Activated naive CD4-positive, alpha-beta T cell treated with anti-CD3 and anti-CD28 coated beads, Interleukin-2, amount 50 U/mL, for 72 hours (primary cell): ENCODE measurements at places on chromosomes 16 and 17.

GRCh38 chr17:66337268-66337667 is 34.9 kb downstream of the PRKCA start:
- no peak for DNase-seq

- DNase-seq, result no peak
Measured at GRCh38 chr17:78023042-78023441, 64.5 kb downstream of the TNRC6C start.

GRCh38 chr17:60362329-60362728 is 29.6 kb downstream of the USP32 start:
- DNase-seq, result no peak

GRCh38 chr16:1308036-1308976 is 1.1 kb upstream of the UBE2I start:
- DNase-seq, result no peak

DNA sequence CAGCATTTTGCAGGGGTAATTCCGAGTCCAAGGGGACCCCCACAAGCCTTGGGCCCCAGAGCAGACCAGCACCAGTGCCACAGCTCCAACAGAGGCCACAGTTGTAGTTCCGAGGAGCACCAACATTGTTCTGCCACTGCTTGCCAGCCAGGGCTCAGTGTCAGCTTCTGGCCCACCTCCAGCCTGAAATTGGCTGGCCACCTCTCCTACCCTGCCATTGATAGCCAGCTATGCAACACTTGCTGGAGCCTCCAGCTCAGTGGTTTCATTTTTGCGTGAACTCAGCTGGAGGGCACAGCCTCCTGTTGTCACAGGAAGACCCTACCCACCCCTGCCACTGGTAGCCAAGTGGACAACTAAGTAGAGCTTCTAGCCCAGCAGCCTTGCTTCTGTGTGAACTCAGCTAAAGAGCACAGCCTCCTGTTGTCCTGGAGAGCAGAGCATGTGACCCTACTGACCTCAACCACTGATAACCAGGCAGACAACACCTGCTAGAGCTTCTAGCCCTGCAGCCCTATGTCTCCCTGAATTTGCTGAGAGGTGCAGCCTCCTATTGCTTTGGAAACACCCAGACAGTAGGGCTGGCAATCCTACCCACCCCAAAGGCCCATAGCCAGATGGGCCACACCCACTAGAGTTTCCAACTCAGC is 24.9 kb downstream of the HYDIN start:
- DNase-seq, result no peak

DNA sequence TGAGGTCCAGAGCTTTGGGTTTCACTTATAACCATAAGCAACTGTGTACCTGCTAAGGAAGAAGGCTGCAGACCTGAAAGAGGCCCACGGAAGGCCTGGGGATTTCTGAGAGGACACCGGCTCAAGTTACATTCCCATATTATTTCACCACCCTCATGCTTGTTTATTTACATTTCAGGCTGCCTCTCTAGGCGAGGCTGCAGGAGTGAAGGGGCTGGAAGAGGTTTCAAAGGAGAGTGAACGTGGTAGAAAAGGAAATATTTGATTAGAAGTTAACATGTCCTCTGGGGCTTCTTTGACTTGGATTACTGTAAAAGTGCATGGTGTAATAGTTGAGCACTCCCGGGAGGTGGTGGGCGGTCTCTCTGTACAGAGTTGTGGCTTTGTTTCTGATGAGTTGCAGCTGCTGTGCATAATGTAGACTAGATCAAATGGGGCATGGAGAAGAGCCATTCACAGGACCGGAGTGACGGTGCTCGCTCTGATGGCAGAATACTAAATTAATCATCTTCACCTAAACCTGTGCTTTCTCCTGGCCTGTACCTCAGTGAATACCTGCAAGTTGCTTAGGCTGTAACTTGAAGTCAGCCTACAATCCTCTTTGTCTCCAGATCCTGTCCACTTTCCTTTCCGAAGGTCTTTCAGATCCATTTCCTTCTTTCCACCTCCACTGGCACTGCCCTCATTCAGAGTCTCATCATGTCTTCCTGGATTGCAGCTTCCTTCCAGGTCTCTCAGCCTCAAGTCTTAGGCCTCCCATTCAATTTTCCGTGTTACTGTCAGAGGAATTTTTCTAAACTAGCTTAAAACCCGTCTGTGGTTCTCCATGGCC is 1.9 kb upstream of the CPD start:
- no peak for DNase-seq

GRCh38 chr17:1724869-1725641 is 551 bp downstream of the WDR81 start:
- DNase-seq, result no peak

GRCh38 chr17:77863814-77864161 is 94.7 kb upstream of the TNRC6C start:
- no peak for DNase-seq

GRCh38 chr17:50440172-50440837 is 14.3 kb downstream of the ACSF2 start:
- DNase-seq, result no peak

- no peak for DNase-seq
Measured at GRCh38 chr16:17277981-17278381, 192.8 kb downstream of the XYLT1 start.

DNA sequence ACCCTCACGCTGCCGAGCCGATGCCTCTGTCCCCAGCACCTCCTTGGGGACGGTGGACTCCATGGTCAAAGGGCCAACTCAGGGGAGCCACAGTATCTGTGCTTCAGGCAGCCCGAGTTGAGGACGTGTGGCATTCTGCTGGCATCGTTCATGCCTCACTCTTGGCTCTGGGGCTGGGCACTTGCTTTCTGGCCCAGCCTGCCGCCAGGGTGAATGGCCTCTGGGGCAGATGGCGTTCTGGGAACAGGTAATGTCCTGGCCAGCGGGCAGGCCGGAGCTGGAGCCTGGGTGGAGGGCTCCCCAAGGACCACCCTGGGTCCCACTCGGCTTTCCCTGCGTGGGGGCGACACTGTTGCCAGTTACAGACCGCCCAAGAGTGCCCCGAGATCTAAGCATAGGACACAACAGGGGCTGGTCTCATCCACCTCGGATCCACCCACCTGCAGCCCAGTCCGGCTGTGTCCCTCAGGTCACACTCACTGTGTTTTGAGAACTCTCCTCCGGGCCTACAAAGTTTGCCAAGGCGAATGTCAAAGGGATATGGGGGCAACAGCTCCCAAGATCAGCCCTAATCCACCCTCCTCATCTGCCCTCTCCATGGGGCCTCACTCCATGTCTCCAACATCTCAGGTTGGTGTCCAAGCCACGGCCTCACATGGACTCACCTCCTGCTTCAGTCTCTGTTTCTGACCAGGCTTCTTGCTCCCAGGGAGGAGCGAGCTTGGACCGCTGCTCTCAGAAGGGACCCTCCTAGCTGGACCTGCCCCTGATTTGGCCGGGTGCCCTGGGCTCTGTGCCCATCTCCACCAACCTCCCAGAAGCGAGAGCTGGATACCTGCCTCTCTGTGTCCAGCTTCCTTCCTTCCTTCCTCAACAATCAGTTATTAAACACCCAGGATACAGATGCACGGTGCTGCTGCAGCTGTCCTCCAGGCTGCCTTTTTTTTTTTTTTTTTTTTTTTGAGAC is 60.8 kb downstream of the TMEM235 start:
- DNase-seq, result no peak

DNA sequence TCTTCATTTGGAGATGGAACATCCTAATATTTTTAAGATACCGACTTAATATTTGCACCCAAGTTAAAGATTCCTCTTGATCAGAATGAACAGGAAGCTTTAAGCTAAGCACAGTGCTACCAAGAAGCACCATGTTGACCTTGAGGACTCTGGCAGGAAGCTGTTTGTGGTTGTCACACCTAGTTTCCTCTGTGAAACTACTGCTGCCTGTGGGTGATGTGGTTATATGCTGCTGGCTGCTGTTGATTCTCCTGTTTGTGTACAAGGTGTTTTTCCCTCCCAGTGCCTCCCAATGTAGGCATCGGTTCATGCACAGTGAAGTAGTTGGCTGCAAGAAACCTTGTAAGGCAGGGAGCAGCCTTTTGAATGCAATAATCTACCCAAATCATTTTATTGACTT is 23.4 kb downstream of the RBL2 start:
- DNase-seq, result peak; percentile 75

GRCh38 chr17:76869496-76870376 is 1.5 kb downstream of the MGAT5B start:
- no peak for DNase-seq

GRCh38 chr17:43517161-43517560 is 29.0 kb downstream of the ETV4 start:
- no peak for DNase-seq

DNA sequence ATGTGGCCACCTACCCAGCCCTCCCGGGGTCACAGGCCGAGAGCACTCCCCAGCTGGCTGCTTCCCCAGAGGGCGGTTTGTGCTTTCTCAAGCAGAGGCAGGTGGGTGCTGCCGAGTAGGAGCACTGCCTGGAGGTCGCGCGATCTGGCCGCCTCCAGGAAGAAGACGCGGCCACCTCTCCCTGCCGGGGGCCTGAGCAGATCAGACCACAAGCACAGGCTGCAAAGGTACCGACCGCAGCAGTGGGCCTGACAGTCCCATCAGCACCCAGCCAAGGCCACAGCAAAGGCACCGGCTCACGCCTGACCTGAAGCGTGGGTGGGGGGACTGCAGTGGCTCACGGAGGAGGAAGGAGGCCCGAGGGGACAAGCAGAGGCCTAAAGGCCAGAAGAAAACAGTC is 15.2 kb upstream of the IGFALS start:
- DNase-seq, result no peak

- no peak for DNase-seq
Measured at GRCh38 chr16:24731722-24732419, 2.4 kb downstream of the TNRC6A start.

- no peak for DNase-seq
Measured at GRCh38 chr17:64974750-64975317, 55.6 kb upstream of the LRRC37A3 start.

- DNase-seq, result no peak
Measured at GRCh38 chr17:70552230-70552981, 383.1 kb downstream of the KCNJ2 start.

DNA sequence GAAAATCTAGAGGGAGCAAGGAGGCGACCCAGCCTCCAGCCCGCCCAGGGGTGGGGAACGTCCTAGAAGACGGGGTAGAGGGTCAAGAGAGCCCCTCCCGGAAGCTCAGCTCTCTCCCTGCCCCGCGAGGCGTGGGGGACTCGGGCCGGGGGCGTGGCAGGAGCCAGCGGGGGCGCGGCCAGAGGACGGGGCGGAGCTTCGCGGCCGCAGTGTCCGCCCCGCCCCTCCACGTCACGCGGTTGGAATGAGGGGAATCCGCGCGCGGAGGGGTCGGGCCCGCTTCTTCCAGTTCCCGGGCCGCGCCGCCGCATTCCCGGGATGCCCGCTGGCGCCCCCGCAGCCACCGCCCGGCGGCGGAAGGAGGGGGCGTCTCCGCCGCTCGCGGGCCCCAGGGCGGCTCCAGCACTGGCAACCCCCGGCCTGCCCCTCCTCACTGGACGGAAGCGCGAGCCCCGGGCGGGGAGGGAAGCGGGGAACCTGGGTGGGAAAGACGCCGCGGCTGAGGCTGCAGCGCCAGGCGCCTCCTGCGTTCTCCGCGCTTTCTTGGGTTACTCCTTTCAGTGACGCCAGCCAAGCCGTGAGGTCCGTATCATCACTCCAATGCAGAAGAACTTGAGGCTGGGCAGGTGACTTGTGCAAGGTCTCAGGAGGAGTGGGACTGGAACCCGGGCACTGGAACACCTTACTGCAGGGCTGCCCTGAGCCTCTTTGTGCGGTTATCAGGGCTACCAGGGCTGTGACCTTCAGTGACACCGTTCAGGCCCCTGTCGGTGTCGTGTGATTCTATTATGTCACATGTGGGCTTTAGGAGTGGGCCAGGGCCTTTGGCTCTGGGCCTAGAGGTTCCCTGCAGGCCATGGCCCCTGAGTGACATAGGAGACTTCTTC is 4.3 kb downstream of the MYO1C start:
- peak; percentile 65 for DNase-seq

- DNase-seq, result no peak
Measured at GRCh38 chr17:57965521-57966160, 10.4 kb upstream of the CUEDC1 start.

DNA sequence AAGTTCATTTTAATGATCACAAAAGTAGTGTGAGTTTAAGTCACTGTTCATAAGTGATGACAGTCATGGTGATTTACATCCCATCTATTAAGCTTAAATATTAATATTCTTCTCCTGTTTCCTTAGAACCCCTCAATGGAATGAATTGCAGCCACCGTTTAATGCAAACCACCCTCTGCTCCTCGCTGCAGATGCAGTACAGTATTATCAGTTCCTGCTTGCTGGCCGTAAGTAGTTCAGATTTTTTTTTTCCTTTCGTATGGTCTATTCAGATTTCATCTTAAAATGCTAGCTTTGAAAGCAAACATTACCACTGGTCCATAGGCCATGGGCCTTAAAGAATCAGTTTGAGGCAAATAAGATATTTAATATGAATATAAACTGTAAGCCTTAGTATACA is 359.0 kb upstream of the TBX2 start:
- DNase-seq, result no peak

GRCh38 chr16:55102531-55102930 is 171.9 kb downstream of the IRX5 start:
- no peak for DNase-seq

DNA sequence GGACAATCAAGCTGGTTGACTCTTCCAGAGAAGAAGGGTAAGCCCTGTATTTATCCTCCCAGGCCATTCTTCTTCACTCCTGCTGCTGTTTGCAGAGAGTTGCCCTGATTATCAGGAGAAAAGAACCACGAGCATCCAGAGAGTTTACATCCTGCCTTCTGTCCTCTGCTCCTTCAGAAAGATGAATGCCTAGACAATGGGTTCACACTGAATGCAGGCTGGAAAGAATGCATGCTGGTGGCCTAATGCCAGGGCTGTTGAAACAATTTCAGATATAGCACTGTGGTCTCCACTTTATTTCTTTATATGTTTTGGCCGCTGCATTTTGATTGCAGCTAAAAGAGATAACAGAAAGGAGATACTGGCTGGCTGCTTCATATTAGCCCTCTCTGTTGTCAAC is 21.2 kb upstream of the HAS3 start:
- no peak for DNase-seq

GRCh38 chr17:49645654-49646053 is 32.2 kb downstream of the SPOP start:
- DNase-seq, result no peak

DNA sequence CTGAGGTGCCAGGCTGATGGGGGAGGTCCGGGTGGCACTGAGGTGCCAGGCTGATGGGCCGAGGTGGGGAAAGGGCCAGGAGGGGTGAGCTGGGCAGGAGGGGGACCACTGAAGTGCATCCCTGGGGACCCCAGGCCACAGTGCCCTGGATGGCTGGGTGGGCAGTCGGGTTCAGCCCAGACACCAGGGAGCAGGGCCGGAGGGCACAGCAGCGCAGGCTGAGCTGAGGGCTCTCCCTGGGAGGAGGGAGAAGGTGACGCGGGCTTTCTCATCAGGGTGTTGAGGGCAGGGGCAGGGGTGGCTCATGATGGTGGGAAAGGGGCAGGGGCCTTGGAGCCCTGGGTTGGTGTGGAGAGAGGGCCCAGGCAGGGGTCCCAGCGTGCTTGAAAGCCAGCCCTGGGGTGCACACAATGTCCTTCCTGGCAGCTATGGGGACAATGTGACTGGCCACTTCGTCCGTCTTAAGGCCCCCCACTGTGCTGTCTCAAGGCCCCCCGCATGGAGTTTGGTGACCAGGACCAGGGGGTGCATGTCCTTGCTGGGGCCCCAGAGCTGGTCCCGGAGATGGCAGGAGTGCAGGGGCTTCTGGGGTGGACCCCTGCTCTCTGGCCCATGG is 16.0 kb downstream of the CD7 start:
- no peak for DNase-seq
